ENCODE measurements at places on chromosomes 13 and 19.

DNA sequence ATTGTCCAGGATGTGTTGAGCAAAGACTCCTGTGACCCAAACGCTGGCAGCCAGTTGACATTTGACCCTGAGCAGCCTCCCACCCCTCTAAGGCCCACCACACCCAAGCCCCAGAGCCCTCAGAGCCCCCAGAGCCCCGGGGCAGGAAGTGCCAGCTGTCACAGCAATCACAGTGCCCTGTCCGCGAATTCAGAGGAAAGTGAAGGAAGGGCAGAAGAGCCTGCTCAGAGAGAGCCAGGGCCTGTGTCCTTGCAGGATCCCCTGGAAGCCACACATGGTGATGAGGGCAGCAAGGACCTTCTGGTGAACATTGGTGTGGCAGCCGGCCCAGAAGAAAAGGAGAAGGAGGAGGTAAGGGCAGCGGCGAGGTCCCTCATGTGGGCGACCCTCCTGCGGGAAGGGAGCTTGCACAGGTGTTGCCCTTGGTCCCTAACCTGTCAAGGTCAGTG lies 63.7 kb downstream of the SPATA13 start:
- DNase-seq, result no peak

DNA sequence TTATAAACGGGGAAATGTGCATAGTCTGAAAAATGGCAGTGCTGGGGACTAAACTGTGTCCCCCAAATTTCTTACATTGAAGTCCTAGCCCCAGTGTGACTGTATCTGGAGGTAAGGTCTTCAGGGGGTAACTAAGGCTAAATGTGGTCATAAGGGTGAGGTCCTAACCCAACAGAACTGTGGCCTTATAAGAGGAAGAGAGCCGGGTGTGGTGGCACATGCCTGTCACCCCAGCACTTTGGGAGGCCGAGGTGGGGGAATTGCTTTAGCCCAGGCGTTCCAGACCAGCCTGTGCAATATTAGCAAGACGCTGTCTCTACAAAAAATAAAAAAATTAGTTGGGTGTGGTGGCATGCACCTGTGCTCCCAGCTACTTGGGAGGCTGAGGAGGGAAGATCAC lies 17.8 kb downstream of the PROZ start:
- no peak for DNase-seq

- DNase-seq, result no peak
Measured at GRCh38 chr13:104875038-104875754, 1660.3 kb downstream of the EFNB2 start.

DNA sequence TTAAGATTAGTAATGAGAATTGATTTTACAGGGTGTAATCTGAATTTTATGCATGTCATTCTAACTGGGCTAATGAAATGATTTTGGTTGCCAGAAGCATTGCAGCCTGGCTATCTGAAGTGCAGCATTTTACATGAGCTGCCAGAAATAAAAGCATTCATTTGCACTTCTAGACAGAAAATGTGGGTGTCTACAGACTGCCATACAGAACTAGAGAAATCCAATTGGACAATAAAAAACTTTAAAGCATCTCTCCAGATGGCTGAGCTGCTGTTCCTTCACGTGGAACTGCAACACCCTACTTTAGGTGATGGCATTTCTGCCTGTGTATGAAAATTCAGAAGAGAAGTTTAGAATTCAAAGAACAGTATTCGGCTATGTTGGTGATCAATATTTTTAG lies 450.1 kb upstream of the SLITRK1 start:
- no peak for DNase-seq

DNA sequence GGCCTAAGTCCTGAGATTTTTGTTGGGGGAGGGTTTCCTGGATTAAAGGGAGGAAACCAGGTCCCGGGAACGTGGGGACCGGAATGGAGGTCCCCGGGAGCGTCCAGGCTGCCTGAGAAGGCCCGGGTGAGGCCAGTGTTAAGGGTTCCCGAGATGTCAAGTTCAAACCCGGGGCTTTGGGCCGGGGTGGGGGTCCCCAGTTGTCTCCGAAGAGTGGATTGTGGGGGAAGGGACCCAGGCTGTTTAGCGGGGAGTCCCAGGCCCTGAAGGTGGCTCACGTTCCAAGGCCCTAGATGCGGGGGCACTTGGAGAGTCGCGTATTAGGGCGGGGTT lies 262 bp downstream of the COX7A1 start:
- DNase-seq, result no peak

- no peak for DNase-seq
Measured at GRCh38 chr19:47742634-47743033, 2.7 kb upstream of the NOP53 start.

- no peak for DNase-seq
Measured at GRCh38 chr13:48492470-48493065, 40.3 kb downstream of the RCBTB2 start.

DNA sequence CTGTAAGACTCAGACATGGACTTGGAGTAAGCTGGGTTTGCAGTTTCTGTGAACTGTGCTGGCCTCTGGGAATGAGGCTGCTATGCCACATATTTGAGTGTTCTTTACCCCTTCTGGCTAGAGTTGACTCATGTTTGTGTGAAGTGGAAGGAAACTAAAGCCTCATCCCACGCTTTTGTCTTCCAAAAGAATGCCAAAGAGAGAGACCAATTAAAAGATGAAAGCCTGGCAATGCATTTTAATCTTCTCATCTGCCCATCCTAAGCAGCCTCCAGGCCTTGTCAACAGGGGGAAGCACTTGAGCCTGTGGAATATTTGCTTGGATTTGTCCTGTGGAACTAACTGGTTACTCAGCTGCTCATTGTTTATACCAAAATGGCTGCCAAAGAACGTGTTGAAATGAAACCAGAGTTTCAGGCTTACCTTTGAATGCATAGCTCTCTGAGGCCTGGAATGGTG lies 49.1 kb downstream of the LMO7 start:
- peak; percentile 23 for DNase-seq

- DNase-seq, result no peak
Measured at GRCh38 chr13:44273991-44274770, 99.4 kb upstream of the SERP2 start.

- no peak for DNase-seq
Measured at GRCh38 chr13:20144141-20144850, 16.6 kb downstream of the GJA3 start.

DNA sequence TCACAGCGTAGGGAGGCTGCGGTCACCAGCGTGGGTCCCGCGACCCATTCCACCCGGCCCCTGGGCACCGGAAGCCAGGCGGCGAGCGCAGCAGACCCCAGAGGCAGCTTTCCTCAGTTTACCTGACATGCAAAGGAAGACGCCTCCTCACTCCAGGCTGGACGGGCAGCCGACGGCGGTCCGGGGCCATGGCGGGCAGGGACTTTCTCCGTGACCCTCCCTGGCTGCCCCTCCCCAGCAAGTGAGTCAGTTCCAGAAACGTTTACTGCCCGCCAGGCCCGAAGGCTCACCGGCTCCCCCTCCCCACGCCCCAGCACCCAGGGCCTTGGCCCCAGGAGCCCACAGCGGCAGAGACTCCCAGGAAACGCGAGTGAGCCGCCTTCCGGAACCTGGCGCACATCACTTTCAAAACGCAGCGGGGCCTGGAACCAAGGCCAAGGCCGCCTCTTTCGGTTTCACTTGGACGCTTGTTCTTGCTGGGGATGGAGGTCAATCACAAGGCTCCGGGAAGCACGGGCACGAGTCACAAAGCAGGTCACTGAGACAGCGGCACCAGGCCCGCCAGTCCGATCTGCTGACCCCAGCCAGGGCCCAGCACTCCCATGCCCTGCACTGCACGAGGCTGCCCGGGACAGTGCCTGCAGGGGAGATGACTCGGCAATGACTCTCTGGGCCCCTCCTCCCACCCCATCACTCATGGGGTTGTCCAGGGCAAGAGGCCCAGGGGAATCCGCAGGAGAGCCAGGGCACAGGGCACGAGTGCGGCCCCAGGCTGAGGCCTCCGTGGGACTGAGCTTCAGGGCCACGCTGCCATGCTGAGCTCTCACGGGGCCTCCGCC lies 5.3 kb downstream of the SBNO2 start:
- no peak for DNase-seq

DNA sequence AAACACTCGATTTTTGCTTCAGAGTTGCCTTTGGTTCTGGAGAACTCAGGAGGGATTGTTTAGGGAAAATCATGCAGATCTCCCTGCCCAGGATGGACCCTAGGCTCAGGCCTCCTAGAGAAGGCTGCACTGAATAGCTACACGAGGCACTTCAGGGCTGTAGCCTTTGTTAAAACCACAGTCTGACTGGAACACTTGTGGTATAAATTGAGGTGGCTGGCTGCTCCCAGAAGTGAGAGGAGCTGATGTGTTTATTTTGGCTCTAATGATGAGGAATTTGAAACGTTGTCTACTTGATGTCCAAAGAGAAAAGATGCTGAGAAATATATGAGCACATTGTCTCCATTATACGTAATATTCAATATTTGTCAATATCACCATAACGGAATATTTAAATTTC lies 762.1 kb upstream of the ARGLU1 start:
- DNase-seq, result no peak

DNA sequence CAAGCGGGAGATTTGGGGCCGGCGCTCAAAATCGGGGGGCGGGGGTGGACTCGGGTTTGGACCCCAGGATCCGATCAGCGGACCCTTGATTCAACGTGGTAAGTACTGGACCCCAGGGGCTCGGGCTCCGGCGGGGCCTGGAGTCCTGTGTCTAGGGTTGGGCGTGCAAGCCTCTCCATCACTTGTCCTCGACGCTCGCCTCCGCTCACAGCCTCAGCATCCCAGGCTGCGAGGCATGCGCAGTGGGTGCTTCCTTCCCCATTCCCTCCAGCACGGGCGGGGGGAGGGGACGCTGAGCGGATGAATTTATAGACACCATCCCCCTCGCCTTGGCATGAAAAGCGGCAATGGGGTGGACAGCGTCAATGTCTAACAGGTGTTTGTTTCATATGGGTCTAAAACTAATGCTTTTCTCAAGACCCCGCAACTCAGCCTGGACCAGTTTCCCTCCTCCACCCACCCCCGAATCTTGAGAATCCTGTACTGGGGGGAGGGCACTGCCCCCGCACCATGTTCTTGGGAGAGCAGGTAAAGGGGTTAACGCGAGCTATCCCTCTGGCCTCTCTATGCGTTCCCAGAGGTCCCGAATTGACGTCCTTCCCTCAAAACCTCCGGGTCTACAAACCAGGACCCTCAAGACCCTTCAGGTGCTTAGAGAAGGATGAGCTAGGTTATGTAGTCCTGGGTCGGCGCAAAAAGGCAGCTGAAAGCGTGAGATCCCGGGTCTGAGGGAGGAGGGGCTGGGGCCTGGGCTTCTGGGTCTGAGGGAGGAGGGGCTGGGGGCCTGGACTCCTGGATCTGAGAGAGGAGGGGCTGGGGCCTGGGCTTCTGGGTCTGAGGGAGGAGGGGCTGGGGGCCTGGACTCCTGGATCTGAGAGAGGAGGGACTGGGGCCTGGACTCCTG lies 579 bp downstream of the CPT1C start:
- peak; percentile 75 for DNase-seq

- DNase-seq, result peak; percentile 32
Measured at GRCh38 chr13:36207672-36208071, 6.7 kb downstream of the SOHLH2 start.

GRCh38 chr19:46670813-46671212 lies 9.8 kb upstream of the DACT3 start:
- DNase-seq, result no peak

- no peak for DNase-seq
Measured at GRCh38 chr13:24564881-24565280, 52.3 kb upstream of the PARP4 start.

- no peak for DNase-seq
Measured at GRCh38 chr13:78680115-78680561, 21.2 kb upstream of the OBI1 start.

DNA sequence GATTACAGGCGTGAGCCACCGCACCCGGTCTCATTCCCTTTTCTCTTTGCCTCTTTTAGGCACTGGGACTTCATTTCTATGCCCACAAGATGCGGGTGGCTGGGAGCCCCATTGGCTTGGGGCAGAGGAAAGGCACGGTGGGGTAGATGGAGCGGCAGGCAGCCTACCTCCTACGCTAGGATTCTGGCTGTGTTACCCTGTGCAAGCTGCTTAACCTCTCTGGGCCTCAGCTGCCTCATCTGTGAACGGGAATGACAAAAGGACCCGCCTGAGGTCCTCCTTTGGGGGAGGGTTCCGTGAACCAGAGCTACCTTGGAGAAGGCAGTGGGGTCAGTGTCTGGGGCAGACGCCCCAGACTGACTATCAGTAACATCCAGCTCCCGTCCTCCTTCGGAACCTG lies 9.3 kb upstream of the LINGO3 start:
- no peak for DNase-seq

DNA sequence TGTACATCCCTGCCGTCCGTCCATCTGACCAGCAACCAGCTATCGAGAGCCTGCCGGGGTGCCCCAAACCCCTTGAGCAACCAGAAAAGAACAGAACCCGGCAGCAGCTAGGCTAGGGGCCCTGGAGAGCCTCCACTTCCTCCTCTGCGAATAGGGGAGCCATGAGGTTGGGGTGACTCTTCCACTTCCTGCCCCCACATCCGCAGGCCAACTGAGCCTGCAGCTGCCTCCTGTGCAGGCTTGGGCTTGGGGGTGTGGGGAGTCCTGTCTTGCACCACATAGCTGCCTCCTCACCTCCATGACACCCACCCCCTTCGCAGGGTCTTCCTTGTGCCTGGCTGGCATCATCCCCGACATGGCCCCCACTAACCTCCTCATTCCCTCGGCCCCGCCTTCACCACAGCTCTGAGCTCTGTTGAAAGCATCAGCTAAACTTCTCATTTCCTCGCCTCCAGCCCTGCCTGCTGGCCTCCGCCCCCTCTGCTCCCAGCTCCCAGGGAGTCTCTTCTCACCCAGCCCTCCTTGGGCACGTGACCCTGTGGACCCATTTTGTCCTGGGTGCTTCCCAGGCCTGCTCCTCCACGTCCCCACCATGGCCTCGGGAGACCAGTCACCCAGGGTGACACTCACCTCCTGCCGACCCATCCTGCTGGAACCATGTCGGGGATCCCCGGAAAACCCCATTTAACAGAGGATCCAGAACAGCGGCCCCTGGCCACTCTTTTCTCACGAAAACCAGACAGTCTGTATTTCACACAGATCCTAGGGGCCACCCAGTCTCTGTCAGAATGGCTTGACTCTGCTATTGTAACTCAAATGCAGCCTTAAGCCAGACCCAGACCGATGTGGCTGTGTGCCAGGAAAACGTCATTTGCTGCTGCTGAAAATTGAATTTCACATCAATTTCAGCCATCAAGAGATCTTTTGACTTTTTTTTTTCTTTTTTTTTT lies 50.4 kb downstream of the MYO9B start:
- DNase-seq, result peak; percentile 35

DNA sequence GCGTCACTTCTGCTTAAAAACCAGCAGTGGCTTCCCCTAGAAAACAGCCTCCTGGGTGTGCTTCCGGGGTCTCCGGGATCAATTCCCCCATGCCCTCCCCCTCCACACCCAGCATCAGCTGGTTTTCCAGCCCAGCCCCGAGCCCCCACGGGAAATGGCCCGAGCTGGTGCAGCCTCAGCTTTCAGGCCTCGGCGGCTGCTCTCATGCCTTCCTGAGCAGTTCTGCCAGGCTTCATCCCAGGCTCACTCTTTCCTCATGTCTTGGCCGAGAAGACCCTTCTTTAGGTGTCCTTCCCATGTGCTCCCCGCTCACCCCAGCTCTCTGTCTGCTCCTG lies 103.1 kb upstream of the RNF113B start:
- no peak for DNase-seq

- no peak for DNase-seq
Measured at GRCh38 chr13:48526286-48526685, 6.6 kb downstream of the RCBTB2 start.

Data from HAP-1 (cell line).